ENCODE measurements at places on chromosomes 1 and 21.

GRCh38 chr1:244445320-244446181 lies 6.2 kb downstream of the ADSS2 start:
- no peak for DNase-seq

GRCh38 chr1:62076286-62076685 lies 118.4 kb upstream of the L1TD1 start:
- DNase-seq, result no peak

DNA sequence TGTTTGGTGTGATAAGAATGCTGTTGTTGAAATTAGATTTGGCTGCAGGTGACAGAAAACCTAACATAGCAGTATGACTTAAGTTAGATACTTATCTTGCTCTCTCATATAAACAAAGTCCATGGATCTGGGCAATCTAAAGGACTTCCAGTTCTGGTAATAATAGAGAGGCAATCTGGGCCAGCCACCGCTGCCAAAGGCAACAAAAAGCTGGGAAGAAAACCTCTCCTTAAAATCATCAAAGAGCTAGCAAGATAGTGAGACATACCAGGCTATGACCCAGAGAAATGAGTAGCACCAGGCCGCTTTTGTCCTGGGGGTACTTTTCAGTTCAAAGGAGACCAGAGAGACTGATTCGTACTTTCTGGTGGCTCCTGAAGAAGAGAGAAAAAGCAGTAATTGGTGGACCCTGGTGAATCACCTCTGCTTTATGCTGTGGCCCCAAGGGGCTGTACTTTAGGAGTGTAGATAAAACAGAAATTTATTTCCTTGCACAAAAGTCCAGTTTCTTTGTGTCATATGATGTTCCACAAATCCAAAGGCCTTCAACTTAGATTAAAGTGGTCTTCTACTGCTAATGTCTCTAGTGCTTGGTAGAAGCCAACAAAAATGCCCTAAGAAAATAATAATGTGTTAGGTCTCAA lies 125.4 kb downstream of the TBX19 start:
- DNase-seq, result no peak

DNA sequence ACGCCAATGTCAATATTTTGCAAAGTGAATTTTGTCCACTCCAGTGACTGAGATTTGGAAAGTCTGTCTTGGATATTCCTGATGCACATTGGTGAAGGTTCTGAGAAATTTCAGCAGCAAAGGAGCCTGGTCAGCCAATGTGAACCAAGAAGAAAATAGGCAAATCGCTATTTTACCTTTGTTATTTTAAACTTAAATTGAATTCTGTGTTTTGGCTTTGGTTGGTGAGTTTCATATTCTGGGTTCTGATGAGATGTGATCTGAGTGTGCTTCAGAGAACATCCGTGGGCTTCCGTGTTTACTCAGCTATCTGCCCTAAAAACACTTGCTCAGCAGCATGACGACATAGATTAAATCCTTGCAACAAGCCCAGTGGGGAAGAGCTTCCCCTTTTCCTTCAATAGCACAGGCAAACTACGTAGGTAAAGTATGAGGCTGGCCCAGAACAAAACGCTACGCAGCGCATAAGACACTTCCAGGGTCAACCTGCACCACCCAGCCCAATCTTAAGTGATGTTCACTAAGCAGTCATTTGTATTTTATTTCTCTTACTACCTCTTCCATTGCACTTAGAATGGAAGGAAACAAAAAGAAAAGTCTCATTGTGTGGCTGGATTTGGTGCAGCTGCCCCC lies 176.4 kb upstream of the KAZN start:
- DNase-seq, result no peak

GRCh38 chr1:165661703-165662102 lies 30.7 kb downstream of the MGST3 start:
- DNase-seq, result no peak

- DNase-seq, result no peak
Measured at GRCh38 chr1:199182186-199182843, 543.5 kb downstream of the PTPRC start.
